Psoas muscle (tissue), 8 donors: ENCODE measurements at places on chromosomes 2 and 18.

DNA sequence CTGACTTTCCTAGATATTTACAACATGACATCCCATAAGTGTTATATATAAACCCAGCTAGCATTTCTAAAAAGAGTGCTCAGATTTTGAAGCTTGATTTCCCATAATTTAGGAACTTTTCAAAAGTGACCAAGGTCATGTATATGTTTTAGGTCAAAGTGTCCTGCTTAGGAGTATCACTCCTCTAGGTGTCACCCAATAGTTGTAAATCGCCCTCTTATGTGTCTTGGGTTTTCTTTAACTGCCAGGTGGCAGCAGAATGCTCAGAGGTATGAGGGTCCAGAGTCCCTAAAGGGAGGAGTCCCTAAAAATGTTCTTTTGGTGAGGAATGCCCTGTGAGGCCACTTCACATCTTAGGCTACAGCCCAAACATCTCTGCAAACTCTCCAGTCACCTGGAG, 358.3 kb downstream of the CELF4 start:
- no peak for DNase-seq

- DNase-seq: no peak
Observed at GRCh38 chr2:62895632-62896009, 155.0 kb upstream of the OTX1 start.

- no peak for DNase-seq
Observed at GRCh38 chr2:45892757-45893156, 241.3 kb downstream of the PRKCE start.

DNA sequence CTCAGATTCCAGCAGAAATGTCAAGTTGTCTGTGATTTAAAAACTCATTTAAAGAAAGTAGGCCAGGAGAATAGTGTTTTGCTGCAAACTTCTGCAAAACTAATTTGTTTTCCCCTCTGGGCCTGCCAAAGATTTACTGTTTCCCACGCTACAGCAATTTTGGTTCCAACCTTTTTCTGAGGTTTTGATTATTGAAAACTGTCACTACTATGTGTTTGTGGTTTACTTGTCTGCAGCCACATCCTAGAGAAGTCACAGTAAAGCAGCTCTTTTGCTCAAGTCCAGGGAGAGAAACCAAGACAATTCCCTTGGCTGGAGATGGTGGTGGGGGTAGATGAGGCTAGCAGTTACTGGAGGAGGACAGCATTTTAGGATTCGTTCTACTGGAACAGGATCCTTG, 12.8 kb downstream of the IL1R2 start:
- DNase-seq: no peak

DNA sequence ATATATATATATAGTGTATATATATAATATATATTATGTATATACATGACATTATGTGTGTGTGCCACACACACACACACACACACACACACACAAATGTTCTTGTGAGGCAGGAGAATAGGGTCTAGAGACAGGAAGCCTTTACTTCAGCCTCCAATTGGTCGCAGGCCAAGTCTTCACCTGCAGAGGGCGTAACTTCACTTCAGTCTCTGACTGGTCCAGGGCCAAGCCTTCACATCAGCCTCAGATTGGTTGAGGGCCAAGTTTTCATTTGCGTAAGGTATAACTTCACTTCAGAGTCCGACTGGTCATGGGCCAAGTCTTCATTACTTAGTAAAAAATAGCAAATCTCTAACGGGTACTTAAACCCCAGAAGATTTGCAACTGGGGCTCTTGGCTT, 13.2 kb upstream of the SS18 start:
- no peak for DNase-seq

DNA sequence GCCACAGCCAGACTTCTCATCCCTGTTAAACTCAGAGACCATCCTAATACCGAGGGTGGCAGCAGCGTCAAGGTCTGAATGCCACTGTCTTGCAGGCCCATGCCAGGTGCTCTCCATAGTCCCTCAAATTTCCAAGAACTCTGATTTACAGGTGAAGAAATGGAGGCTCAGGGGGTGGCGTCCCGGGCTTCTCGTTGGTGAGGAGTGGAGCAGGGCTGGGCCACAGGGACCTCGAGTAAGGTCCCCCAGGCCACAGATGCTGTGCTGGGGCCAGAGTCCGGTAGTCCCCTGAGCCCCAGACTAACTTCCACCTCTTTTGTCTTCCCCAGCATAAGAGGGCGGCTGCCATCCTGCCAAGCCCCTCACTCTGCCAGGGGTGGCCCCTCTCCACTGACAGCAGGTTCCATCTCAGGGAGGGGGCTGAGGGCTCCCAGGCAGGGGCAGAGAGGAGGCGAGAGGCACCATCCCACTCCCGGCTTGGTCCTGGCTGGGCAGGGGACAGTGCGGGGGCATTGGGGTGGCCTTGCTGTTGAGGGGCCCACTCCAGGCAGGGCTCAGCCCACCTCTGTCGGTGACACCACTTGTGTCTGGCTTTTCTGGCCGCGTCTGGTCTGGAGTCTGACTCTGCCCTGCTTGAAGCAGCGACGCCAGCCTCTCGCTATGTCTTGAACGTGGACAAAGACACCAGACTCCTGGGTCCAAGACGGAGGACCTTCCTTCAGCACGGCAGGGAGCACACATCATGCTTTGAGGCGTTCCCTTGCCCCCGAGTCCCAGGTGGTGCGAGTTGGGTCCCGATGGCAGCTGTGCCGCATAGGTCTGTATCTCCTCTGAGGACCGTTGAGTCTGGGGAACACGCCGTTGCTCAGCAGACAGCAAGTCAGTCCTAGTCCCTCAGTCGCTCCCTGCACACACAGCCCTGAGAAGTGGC, 15.9 kb upstream of the KLHL30 start:
- peak; percentile 8 for DNase-seq

DNA sequence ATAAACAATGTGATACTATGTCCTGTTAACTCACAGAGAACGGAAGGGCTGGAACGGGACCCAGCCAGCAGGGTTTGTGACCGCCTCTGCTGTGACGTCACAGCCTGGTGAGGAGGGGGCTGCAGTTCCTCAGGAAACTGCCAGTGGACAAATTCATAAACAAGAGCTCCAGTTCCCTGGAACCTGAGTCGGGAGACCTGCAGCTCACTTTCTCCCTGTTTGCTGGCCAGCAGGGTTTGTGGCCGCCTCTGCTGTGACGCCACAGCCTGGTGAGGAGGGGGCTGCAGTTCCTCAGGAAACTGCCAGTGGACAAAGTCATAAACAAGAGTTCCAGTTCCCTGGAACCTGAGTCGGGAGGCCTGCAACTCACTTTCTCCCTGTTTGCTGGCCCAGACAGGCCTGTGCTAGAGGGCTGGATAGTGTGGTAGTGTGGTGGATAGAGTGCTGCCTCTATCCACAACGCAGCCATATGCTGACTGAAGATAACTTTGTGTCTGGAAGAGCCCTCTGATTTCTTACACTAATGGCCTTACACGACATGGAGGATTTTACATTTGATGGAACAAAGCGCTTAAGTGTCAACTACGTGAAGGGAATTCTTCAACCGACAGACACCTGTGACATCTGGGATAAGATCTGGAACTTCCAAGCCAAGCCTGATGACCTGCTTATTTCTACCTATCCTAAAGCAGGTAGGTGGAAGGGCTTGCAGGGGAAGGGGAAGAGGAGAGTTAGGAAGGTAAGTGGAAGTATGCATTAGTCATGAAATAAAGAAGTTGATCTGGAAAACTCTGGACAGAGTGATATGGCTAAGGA, at the start of gene SULT1C4:
Gene SULT1C4 (plus strand): TSS at position 140 of the 816 bp plus-strand sequence. CDS start 384 bp downstream, at position 524.
- peak; percentile 62 for DNase-seq

- DNase-seq: no peak
Observed at GRCh38 chr2:211860224-211860623, 678.4 kb downstream of the ERBB4 start.

- no peak for DNase-seq
Observed at GRCh38 chr18:63302220-63302619, 17.3 kb downstream of the BCL2 start.

DNA sequence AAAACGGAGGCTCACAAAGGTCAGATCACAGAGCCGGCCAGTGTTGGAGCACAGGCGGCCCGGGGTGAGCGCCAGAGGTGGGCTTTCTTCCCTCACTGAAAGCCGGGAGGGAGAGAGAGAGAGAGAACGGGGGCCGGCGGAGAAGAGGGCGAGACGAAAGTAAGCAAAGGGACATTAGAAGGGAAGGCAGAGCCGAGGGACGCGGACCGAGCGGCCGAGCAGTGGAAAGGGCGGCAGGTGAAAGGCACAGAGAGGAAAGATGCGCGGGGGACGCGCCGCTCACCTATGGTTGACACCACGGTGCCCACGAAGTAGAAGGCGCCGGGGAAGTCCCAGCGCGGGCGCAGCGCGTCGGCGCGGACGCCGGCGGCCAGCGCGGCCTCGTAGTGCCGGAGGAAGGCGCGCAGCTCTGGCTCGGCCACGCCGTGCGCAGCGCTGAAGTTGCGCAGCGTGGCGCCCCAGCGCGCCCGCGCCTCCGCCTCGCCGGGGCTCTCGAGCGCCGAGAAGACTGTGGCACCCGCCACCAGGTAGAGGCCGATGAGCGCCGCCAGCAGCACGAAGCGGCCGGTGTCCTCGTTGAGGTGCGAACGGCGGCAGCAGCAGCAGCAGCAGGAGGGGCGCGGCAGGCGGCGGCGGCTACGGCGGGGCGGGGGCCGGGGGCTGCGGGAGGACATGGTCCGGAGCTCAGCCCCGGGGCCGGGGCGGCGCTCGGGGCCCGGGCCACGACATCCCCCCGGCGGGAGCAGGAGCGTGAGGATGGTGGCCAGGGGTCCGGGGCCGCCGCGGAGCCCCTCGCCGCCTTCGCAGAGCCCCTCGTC, 166.9 kb downstream of the MSH2 start:
- DNase-seq: no peak

- DNase-seq: no peak
Observed at GRCh38 chr2:222979484-222979883, 72.5 kb upstream of the KCNE4 start.

DNA sequence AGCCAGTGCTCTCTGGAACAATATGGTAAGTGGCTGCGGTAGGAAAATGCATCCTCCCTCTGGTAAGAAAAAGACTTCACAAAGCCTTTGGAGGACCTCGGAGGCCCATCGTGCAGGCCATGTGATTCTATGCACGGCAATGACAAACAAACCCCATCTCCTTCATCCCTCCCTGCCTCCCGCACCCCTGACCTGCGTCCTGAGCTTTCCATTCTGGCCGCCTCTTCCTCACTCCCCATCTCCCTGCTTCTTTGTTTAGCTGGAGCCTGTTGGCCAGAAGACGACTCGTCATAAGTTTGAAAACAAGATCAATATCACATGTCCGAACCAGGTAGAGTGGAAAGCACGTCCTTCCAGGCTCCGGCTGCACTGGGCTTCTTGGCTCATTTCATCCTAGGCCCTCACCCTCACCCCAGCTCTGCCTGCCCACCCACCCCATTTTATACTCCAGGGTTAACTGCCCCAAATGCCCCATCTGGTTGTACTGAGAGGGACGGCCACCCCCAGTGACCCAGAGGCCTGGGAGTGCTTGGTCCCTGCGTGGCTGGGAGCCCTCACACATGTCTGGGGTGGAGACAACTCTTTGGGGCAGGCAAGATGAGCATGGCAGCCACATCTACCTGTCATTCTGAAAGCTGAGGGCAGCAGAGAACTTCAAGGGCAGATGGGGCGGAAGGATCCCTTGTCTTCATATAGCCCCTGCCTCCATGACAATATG, 94.0 kb downstream of the PLB1 start:
- no peak for DNase-seq

DNA sequence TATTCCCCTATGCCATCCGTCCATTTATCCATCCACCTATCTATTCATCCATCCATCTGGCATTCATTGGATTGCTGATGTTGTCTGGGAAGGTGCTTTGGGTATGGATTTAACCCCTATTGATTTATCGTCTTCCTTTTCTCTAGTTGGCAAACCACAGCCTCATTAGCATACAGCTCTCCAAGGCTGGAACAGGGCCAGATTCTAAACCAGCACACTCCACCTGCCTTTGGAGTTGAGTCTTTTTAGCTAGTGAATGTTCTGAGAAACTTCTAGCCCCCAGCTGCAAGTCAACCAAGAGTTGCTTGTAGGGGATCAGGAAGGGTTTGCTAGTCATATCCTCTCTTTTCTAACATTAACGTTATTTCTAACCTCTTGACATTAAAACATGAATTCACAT, 90.7 kb downstream of the NRP2 start:
- no peak for DNase-seq

- DNase-seq: no peak
Observed at GRCh38 chr18:9828506-9829396, 57.0 kb upstream of the TXNDC2 start.

DNA sequence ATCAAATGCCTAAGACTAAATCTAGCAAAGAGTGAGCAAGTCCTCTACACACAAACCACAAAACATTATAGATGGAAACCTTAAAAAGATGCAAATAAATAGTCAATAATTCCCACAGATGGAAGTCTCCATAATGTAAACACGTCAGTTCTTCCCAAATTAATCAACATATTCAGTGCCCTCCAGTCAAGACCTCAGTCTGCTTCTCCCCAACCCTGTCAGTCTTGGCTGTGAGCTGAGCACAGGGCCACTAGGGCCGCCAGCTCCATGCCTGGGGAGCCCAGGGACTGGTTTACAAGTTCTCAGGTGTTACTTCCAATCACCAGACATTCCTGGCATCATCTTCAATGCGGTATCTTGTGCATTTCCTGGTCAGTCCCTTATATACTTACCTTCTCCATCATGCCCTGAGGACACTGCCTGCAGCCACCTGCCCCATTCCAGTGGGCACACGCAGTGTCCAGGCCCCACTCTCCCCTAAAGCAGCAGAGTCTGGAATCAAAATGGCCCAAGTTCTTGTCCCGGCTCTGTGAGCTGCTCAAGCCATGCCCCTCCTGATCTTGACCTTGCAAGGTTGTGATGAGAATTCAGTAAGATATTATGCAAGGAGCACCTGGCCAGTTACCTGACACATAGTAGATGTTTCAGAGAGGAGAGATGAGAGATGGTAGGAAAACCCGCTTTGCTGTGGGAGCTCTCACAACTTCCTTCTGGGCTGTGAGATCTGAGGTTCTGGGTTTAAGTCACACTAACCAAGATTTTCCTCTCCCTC, 207.9 kb upstream of the RAB6C start:
- DNase-seq: no peak

- DNase-seq: no peak
Observed at GRCh38 chr2:54775710-54776109, 52.2 kb downstream of the EML6 start.

- DNase-seq: no peak
Observed at GRCh38 chr2:131094463-131095281, 1.4 kb upstream of the FAM168B start.

DNA sequence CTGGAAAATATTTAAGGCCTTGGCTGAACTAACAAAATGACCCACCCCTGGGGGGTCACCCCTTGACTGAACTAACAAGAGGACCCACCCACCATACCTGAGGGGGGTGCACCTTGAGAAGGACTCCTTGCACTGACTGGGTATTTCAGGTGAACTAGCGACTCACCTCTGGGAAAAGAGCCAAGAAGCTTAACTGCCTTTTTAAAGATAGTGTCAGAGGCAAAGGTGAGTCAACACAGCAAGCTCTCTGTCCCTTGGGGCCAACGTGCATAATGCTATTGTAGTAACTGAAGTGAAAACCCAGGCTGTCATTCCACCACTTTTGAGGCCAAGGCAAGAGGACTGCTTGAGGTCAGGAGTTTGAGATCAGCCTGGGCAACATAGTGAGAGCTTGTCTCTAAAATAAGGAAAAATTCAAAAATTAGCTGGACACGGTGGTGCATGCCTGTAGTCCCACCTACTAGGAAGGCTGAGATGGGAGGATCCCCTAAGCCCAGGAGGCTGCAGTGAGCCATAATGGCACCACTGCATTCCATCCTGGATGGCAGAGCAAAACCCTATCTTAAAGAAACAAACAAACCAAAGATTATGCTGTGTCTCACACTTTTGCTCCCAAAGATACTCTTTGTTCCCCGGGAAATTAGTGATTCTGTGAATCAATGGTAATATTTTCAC, 36.4 kb upstream of the ZCCHC2 start:
- DNase-seq: no peak
